ENCODE measurements at places on chromosomes 4 and X.
A peak's percentile ranks its signal among the peaks of the same experiment; 100 is the strongest.

DNA sequence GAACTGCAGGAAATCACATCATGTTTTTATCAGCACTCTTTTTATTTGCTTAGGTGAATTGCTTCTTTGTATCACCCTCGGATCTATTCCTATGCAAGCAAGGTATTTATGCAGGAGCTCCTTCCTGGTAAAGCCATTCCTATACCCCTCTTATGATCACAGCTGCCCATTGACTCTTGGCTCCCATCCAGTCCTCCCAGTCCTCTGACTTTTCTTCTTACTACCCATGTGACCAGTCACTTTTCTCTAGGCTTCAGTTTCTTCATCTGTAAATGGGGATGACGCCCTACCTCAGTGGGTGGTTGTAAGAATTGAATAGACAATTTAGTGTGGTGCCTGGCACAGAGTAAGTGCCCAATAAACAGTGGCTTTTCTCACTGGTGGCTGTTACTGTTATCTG, 144.9 kb downstream of the FHIP1A start:
- no peak overlapping the region for H3K4me3 ChIP-seq
- no peak for DNase-seq
- no peaks in the 10 kb centered on the region for H3K36me3 ChIP-seq
- H3K27me3 ChIP-seq: peaks cover 4% of the 10 kb centered on the region
- no peaks in the 10 kb centered on the region for H3K4me1 ChIP-seq

GRCh38 chr4:29588617-29589016, 1131.6 kb upstream of the PCDH7 start:
- no peaks in the 10 kb centered on the region for H3K36me3 ChIP-seq
- no peak overlapping the region for H3K27ac ChIP-seq
- no peak overlapping the region for H3K4me3 ChIP-seq

GRCh38 chr4:151524610-151525009, 115.6 kb downstream of the FHIP1A start:
- H3K4me3 ChIP-seq: no peak overlapping the region
- no peak for DNase-seq
- peaks cover 2% of the 10 kb centered on the region for H3K27me3 ChIP-seq
- no peak overlapping the region for H3K27ac ChIP-seq

DNA sequence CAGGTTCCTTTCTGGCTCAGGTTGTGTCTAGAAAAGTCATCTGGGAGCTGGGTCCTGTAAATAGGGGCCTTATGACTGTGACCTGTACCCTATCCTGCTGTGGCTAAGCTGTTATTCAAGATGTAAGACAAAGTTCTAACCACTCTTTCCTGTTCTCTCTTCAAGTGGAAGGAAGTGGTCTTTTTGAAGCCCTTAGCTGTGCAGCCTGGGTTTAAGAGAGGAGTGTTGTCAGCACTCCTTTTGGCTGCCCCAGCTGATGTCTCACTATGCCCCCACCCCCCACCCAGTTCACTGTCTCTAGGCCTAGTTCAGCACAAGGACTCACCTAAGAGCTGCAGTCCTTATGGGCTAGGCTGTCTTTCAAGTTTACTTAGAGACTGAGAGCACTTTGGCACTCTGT, 1069.5 kb downstream of the FAM133A start:
- no peak for DNase-seq
- H3K27me3 ChIP-seq: no peaks in the 10 kb centered on the region
- no peaks in the 10 kb centered on the region for H3K36me3 ChIP-seq
- H3K4me3 ChIP-seq: no peak overlapping the region
- no peak overlapping the region for H3K27ac ChIP-seq
- peaks cover 2% of the 10 kb centered on the region for H3K4me1 ChIP-seq

DNA sequence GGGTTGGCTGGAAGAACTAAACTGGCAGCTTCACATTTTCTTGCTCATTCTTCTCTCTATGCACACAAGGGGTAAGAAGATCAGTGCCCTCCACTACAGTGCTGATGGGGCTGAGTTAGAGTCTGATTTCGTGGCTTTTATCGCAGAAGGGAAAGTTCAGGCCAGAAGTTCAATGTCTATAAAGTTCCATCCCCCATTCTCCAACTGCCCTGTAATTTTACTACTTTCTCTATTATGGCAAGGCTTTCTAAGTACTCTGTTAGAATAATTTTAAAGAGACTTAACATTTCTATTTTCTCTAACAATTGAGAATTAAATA, 293.9 kb downstream of the BMPR1B start:
- no peak overlapping the region for H3K4me3 ChIP-seq
- no peak overlapping the region for H3K27ac ChIP-seq
- no peaks in the 10 kb centered on the region for H3K4me1 ChIP-seq
- H3K36me3 ChIP-seq: no peaks in the 10 kb centered on the region

GRCh38 chrX:107710617-107711391, 64.8 kb downstream of the TSC22D3 start:
- DNase-seq: peak; percentile 67
- H3K4me1 ChIP-seq: peaks cover 45% of the 10 kb centered on the region
- peak overlapping the region; percentile 88 for H3K4me3 ChIP-seq
- H3K36me3 ChIP-seq: peaks cover 31% of the 10 kb centered on the region
- peak overlapping the region; percentile 99 for H3K27ac ChIP-seq
- H3K27me3 ChIP-seq: no peaks in the 10 kb centered on the region

DNA sequence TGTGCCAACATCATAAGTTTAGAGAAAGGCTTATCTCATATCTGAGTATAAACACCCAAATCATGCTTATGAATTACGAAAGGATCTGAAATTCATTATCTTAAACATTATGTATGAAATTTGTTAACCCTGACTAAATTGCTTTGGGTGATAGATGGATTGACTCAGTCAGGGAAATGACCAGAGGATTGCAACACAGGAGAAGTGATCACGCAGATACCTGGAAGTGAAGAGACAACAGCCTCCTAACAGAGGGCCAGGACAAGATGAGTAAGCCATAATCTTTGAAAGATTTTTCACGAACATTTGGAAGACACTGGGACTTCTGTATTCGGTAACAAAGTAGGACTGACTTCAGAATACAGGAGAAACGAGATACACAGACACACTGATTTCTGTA, 363.4 kb downstream of the DMD start:
- H3K4me3 ChIP-seq: no peak overlapping the region
- no peaks in the 10 kb centered on the region for H3K27me3 ChIP-seq
- no peaks in the 10 kb centered on the region for H3K36me3 ChIP-seq
- H3K4me1 ChIP-seq: no peaks in the 10 kb centered on the region

DNA sequence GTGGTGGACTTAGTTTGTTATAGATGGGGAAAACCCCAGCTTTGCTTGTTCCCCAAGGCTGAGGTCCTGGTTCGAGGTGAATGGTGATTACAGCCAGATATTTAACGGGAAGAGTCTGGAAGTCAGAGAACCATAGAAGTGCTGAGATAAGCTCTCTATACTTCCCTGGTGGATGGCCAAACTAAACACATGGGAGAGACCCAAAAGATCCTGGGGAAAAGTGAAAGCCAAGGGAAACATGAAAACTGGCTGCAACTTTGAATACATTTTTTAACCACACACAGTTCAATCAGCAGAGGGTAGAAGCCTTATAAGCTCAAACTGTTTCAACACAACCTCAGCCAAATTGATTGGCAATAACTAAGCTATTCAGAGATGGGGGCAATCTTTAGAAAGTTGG, 29.3 kb upstream of the SRPX start:
- H3K36me3 ChIP-seq: no peaks in the 10 kb centered on the region
- no peak for DNase-seq
- no peak overlapping the region for H3K27ac ChIP-seq
- H3K4me3 ChIP-seq: no peak overlapping the region

GRCh38 chrX:152876931-152877840, 20.7 kb upstream of the ZNF185 start:
- no peaks in the 10 kb centered on the region for H3K36me3 ChIP-seq
- H3K4me3 ChIP-seq: no peak overlapping the region
- peaks cover 4% of the 10 kb centered on the region for H3K4me1 ChIP-seq
- H3K27ac ChIP-seq: no peak overlapping the region
- DNase-seq: no peak

DNA sequence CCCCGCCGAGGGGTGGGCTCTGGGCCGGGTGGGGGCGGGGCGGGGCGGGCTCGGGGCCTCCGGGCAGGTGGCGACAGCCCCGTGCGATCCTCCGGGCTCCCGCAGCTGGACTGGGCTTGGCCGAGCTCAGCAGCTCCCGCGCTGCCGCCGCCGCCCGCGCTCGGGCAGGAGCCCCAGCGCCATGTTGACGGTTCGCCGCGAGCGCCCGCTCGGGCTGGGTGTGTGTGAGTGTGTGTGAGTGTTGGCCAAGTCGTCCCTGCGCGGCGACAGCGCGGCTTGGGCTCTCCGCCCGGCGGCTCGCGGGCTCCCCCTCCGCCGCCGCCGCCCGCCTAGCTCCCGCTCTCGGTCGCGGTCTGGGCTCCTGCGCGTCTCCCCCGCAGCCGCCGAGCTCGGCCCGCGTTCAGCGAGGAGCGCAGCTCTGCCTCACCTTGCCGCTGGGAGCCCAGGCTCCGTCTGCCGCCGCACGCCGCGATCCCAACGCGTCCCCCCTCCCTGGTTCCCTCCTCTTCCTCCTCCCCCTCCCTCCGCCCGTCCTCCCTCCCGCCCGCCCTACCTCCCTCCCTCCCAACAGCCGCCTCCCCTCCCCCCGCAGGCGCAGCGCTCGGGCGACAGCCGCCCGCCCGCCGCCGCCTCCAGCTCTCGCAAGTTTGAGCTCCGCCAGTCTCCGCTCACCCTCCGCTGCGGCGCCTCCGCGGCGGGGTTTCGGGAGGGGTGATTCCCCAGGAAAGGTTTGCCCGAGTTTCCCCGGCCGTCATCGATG, at the start of gene BCOR:
Gene BCOR (minus strand): TSS at position 455 of the 760 bp plus-strand sequence. CDS start 20,029 bp downstream, outside the sequence.
- peak; percentile 72 for DNase-seq
- peaks cover 15% of the 10 kb centered on the region for H3K36me3 ChIP-seq
- no peaks in the 10 kb centered on the region for H3K27me3 ChIP-seq
- H3K4me3 ChIP-seq: peak within 1 kb of the TSS; percentile 95
- H3K27ac ChIP-seq: peak within 1 kb of the TSS; percentile 96

DNA sequence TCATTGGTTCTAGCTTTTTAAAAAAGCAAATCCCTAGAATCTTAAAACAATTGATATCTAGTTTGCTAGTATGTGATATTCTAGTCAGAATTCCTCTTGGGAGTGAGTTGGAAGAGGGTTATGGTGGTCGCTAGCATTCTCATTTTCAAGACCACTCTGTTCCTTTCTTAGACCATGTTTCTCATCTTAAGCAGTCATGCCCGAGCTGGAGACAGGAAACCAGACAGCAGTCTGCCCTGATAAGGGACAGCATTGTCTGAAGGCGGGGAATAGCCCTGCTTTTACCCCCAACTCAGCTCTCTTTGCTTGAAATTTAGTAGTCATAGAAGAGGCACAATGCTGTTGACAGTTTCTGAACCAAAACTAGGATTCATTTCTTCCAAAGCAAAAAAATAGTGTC, 5.2 kb downstream of the KLF3 start:
- peaks cover 45% of the 10 kb centered on the region for H3K4me1 ChIP-seq
- H3K4me3 ChIP-seq: no peak overlapping the region
- H3K27ac ChIP-seq: no peak overlapping the region
- peaks cover 3% of the 10 kb centered on the region for H3K36me3 ChIP-seq

- H3K4me1 ChIP-seq: no peaks in the 10 kb centered on the region
- no peak overlapping the region for H3K4me3 ChIP-seq
- no peak for DNase-seq
- H3K27ac ChIP-seq: no peak overlapping the region
These were observed 397.5 kb upstream of the PPP1R2C start for GRCh38 chrX:43175434-43175833.

- H3K36me3 ChIP-seq: peaks cover 18% of the 10 kb centered on the region
- no peaks in the 10 kb centered on the region for H3K4me1 ChIP-seq
- no peak for DNase-seq
- H3K27ac ChIP-seq: no peak overlapping the region
These were observed 20.8 kb downstream of the FGFR3 start for GRCh38 chr4:1813915-1814314.

DNA sequence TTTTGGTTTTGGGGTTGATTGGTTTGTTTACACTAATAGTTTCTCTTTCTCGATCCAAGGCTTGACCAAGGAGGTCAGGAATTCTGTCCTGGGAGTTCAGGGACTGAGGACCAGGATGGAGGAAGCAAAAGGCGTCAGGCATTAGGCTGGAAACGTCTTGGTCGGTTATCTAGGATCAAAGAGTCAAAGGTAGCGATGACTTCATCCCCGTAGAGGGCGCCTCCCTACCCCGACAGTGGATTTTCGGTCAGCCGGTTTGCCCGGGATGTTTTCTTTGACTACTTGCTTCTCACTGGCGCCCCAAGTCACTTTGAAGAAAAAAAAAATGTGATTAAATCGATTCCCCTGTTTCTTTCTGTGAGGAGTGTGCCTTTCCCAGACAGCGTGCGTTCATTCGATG, 980 bp upstream of the FHDC1 start:
- peaks cover 3% of the 10 kb centered on the region for H3K36me3 ChIP-seq
- H3K27ac ChIP-seq: no peak overlapping the region
- no peak for DNase-seq
- H3K27me3 ChIP-seq: peaks cover 67% of the 10 kb centered on the region

GRCh38 chr4:128225148-128225547, 62.5 kb downstream of the PGRMC2 start:
- H3K27me3 ChIP-seq: peaks cover 2% of the 10 kb centered on the region
- H3K27ac ChIP-seq: no peak overlapping the region
- H3K36me3 ChIP-seq: no peaks in the 10 kb centered on the region
- no peak for DNase-seq

DNA sequence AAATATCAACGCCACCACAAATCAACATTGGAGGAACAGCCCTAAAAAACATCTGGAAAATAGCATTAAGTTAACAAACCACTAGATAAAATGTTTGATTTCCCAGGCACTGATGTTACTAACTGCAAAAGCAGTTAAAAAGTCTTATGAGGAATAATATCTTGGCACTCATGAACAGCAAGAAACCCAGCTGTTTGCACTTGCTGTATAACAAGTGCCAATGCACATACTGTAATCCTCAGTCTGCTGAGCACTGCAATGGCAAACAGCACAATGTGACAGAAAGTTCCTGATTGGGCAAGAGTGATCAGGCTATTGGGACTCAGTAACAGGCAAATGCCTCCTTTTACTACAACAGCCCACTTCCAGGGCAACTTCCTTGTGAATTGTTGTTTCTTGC, 20.8 kb upstream of the SEC24B start:
- no peaks in the 10 kb centered on the region for H3K4me1 ChIP-seq
- H3K36me3 ChIP-seq: no peaks in the 10 kb centered on the region
- no peak overlapping the region for H3K4me3 ChIP-seq
- H3K27ac ChIP-seq: no peak overlapping the region

All from T-helper 2 cell treated with Interferon-gamma antibody and Interleukin-4, amounts not matched to agents 5 μg/mL and 100 μg/mL, for 36 hours (primary cell).